ENCODE measurements at places on chromosomes 3 and 15. TPM values are rescaled to one million over a fixed set of nuclear protein-coding genes. Genes with fewer than 3 reads are reported as not detected.

IFT57 gene
- 32.0 TPM for total RNA-seq

CACNA2D2 gene
- total RNA-seq = 0.42 TPM

WDR93 gene
- total RNA-seq = 0.18 TPM

CRABP1 gene
- total RNA-seq = 1.3 TPM

RAD18 gene
- total RNA-seq = 10.8 TPM

GADL1 gene
- not detected for total RNA-seq

TMEM207 gene
- not detected for total RNA-seq

LTF gene
- total RNA-seq = not detected

STXBP5L gene
- not detected for total RNA-seq

Data from A549 treated with GW870086 at 1 μM for 4 hours (cell line).